Activated naive CD8-positive, alpha-beta T cell treated with anti-CD3 and anti-CD28 coated beads for 36 hours (primary cell): ENCODE measurements at places on chromosomes 4 and X.
A peak's percentile ranks its signal among the peaks of the same experiment; 100 is the strongest.

GRCh38 chrX:69165087-69165651 lies at the start of gene PJA1:
Gene PJA1, minus strand, starts transcription at chrX:69165453. Its CDS starts 2,380 bp downstream, at chrX:69163073.
- peak; percentile 82 for DNase-seq

DNA sequence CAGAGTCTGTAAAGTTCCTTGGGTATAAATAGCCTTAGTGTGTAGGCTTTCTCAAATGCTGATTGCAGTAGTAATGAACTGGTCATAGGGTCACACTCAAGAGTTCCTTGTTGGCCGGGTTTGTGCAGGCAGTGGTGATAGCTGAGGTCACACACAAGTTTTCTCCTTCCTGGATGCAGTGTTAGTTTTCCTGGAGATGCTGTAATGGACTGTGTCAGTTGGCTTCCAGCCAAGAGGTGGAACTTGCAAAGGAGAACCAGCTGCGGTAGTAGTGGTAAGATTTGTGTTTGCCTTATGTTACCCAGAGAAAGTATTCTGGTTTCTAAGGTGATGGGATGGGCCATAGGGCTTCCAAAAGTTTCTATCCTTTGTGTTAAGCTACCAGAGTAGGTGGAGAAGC lies 409.8 kb upstream of the FRG1 start:
- DNase-seq = no peak

DNA sequence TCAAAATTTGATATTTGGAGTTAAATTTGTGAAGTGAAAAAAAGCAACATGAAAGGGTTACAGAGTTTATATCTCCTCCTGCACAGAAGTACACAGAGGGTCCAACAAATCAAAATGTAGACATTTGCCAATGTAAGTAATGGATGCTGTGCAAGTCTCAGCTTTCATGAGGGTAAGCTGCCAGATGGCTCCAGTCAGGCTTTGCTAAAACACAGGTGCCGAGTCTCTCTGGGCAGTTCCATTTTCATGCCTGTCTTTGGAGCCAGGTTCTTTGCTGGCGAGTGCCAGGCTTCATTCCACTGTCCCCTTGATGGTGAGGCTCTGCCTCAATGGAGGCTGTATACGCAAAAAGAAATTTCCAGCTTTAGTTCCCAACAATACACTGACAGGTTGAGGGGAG lies 27.9 kb downstream of the SLC4A4 start:
- DNase-seq = no peak

- DNase-seq = no peak
These were observed 9.1 kb downstream of the LAMTOR3 start for GRCh38 chr4:99885063-99885664.

GRCh38 chr4:26032142-26032541 lies 118.1 kb downstream of the SMIM20 start:
- no peak for DNase-seq

DNA sequence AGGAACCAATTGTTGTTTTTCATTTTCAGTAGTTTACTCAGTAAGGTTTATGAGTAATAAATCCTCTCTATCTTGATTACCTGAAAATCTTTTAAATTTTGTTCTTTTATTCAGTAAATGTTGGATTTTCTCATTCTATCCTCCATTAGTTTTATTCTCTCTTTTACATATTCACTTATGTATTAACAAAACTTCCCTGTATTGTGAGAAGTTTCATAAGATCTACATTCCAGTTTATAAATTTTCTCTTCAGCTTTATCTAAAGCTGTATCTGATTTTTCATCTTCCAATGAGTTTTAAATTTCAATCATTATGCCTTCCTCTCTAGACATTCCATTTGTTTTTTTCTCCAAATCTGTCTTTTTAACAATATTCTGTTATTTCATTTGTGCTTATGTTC lies 310.2 kb downstream of the UNC5C start:
- no peak for DNase-seq

DNA sequence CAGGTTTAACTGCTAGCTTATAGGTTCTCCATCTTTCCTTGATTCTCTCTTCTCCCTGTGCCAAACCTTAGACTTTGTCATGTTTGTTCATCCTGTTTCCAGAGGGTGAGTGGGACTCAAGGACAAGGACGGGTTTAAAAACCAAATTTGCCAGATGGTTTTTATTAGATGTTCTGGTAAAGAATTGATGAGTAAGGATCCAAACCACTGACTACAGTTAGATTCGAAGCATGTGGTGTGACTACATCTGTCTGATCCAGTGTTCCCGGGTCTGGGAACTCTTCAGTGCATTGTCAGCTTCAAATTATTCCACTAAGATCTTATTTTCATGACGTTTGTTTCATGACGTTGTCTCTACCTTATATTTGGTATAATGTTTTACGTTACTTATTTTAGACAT lies 37.5 kb downstream of the MTMR1 start:
- DNase-seq = no peak

DNA sequence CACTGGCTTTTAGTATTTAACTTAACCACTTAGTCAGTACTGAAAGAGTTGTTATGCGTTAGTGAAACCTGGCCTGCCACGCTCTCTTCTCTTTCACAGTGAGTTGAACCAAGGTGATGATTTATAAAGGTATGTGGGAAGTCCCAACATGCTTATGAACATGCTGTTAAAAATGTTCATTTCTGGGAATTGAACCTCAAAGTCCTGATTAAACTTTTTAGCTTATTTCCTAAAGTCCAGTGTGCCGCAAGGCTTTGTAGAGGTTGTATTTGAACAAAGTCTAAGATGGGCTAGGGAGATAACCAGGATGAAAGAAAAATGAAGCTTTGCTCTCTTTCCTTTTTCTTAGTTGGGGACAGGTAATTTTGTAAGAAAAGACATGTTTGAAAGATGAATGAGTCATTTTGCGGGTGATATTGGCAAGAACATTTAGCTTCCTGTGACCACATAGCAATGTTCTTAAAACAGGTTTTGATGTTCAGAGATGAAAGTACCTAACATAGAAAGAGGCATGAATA lies 270.3 kb downstream of the DTHD1 start:
- peak; percentile 5 for DNase-seq

- DNase-seq = no peak
These were observed 106.4 kb downstream of the PHKA2 start for GRCh38 chrX:18877469-18877868.

GRCh38 chr4:101240099-101240498 lies 107.2 kb downstream of the PPP3CA start:
- DNase-seq = no peak

DNA sequence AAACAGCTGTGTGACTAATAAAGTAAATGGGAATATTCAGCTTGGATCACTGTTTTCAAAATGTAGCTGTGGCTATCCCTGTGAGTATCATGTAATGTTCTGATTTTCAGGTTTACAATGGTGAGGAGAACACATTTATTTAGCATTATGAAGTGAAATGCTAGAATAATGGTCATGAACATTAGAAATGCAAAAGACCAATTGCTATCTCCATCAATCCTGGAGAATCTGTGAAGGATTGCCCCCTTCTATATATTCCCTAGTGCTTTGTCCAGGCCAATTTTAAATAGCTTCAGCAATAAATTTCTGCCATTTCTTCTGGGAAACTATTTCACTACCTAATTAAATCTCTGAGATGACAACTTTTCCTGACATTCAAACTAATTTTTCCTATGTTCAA lies 1399.1 kb downstream of the PCDH19 start:
- no peak for DNase-seq

GRCh38 chr4:138761638-138762220 lies 253.9 kb upstream of the NOCT start:
- DNase-seq = no peak

DNA sequence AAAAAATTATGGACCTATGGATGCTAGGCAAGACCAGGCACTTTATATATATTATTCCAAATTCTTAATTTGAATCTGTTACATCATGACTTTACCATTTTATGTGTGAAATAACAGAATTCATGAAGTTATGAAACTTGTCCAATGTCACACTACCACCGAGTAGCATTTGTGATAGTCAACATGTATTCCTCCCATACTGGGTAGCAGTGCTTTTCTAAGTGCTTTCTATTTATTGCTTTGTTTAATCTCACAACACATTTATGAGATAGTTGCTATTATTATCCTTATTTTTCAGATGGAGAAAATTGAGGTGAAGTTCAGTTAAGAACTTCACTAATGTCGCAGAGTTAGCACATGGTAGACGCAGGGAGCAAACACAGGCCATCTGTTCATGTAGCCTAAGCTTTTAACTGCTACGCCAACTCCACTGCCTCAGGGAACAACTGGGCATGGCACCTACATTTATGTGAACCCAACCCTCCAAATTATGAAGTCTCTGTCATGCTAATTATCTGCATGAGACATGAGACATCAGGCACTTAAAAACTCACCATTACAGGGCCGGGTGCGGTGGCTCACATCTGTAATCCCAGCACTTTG lies 20.8 kb downstream of the GUCY1A1 start:
- no peak for DNase-seq

DNA sequence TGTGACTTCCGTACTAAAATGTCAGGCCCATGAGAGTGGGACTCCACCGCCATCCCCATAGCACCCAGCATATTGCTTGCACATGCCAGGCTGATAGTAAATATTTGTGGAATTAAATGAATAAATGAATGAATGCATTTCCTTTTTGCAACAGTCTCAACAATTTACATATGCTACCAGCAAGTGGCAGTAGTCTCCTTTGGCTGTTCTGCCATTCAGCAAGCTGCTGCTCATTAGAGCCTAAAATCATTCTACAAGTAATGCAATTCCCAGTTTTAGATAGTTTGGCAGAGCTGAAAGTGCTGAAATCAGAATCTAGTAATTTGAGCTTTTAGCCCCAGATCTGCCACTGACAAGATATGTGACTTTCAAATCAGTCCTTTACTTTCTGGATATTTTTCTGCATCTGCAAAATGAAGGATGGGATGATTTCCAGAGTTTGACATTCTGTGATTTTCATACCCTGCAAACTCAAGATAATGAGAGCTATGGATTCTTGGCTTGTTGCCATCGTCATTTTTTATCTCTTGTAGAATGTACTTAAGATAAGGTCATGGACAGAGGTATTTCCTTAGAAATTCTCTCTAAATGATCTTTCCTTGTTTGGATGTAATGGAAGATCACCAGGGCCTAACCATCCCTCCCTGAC lies 35.7 kb upstream of the INTS6L start:
- no peak for DNase-seq

GRCh38 chrX:30495468-30495867 lies 82.1 kb downstream of the TASL start:
- no peak for DNase-seq

DNA sequence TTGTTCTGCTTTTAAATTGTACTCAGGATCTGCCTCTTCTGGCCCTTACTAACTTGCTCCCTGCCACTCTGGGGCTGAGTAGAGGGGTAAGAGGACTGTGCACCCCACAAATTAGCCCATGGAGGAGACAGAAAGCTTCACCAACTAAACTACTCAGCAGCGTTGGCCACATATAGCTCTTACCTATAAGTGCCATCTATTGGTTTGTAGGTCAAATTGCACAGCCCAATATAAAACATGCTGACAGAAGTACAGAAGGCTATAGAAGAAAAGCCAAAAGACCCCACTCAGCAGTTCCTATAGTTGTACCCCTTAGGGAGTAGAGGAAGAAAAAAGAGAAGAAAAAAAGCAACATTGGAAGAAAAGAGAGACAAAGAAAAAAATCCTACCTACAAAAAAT lies 341.2 kb upstream of the FMR1 start:
- DNase-seq = no peak

DNA sequence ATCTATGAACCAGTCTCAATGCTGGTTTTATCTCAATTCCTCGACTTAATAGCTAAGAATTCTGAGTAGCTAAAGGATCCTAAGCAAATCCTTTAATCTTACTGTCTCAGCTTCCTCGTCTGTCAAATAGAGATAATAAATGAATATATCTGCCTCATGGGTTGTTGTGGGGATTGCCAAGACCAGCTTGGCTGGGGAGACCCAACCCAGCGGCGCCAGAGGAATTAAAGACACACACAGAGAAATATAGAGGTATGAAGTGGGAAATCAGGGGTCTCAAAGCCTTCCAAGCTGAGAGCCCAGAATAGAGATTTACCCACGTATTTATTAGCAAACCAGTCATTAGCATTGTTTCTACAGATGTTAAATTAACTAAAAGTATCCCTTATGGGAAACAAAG lies 41.9 kb downstream of the SLC34A2 start:
- no peak for DNase-seq

DNA sequence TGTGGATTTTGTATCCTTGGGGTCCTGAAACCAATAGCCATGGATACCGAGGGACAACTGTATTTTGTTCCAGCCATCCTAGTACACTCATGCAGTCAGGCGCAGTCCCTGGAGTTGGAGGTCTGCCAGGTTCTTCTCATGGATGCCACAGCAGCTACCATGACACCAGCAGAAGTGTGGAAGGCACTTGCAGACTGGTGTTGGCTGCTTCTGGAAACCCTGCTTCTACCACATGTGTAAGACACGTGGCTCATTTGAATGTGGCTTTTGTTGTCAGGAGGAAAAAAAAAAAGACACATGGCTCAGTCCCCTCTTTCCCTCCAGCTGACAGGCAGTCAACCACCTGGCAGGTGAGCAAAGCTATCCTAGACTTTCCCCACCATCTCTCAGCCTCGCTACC lies 19.4 kb downstream of the DRD5 start:
- DNase-seq = no peak

DNA sequence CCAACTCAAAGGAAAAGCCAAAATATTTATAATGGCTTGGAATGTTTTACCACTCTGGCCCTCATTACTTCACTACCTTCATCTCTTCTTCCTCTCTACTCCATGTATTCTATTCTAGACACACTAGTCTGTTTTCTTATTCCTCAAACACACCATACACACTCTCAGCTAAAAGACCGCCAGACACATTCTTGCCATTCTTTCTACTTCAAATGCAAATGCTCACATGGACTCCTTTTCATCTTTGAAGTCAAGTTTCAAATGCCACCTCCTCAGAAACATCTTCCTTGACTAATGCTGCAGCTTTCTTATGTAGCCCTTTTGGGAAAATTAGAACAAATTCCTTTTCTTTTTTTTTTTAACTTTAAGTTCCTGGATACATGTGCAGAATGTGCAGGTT lies 412.9 kb upstream of the FMR1 start:
- no peak for DNase-seq

DNA sequence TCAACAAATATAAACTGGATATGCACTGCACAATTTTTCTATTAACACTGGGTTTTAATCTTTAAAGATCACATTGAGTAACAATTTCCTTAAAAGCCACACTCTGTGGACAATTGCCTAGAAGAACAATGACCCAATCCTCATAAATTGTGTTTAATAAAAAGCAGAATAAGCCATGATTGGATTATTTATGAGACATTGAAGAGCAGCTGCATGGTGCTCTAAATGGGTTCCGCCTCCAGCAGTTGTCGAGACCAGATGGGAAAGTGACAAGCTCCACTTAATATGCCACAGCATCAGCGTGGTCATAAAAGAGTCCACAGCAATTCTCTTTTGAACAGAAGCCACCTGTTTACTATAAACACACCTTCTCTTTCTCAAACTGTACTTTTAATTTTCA lies 635.2 kb upstream of the FRG1 start:
- DNase-seq = no peak
